CD8-positive, alpha-beta T cell (primary cell): ENCODE measurements at places on chromosomes 4 and X. TPM values are rescaled to one million over a fixed set of nuclear protein-coding genes. Genes with fewer than 3 reads are reported as not detected.

DNA sequence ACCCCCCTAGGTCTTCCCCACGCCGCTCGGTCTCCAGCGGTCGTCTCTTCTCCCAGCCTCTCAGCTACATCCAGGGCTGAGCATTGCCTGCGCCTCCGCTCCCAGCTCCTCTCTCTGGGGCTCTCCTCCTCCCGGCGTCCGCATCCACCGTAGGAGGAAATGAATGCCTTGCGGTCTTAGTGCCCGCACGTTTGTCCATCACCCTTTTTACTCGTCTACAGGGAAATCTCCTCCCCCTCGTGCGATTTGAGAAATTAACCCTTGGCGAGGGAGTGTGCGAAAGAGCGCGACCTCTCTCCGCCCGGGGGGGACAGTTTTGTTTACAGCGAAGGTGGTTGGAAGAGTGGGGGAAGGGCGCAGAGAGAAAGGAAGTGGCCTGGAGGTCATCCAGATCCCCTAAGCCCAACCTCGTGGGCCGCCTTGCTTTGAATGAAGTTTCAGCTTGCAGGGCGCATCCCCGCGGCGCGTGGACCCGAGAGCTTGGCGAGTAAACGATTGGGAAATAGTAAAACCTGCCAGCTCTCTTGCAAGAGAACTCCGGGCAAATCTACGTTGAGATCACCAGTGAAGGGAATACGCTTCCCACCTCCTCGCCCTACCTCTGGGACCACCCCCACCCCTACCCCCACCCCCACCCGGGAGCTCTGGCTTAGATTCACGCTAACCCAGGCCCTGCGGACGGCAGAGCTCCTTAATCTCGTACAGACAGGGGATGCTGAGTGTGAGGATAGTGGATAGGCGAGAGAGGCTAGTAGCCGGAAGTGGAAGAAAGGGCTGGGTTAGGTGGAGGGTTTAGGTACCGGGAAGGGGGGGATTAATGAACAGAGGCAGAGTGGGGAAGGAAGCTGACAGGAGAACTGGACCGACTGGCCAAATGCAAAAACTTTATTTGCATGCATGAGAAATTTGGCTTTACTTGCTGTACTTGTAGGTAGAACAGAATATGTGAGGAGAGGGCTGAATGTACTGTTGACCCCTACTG, at the start of gene ELOVL6:
Gene ELOVL6 (minus strand): TSS at position 181 of the 982 bp plus-strand sequence. CDS start 280 bp downstream, outside the sequence.
- no peak for DNase-seq

- no peak for DNase-seq
Measured at GRCh38 chr4:169268951-169269760, 1.6 kb downstream of the SH3RF1 start.

DNA sequence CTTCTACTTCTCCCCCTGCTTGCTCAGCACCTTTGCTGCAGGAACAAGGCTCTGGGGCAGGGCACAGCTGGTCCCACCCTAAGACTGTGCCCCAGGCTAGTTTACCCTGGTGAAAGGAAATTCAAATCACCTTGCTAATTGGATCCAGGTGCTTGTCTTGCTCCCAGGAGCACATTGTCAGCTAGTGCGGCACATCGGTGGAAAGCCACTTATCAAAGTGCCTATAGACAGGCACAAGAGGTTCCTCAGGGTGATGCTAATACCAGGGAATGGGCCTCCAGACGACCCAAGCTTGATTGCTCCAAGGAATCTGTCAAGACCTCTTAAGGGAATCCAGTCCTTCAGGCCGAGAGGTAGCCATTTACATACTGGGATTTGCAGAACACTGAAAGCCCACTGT, 64.5 kb upstream of the PRPS1 start:
- no peak for DNase-seq

The RNF4 gene
- total RNA-seq, result 130 TPM

DNA sequence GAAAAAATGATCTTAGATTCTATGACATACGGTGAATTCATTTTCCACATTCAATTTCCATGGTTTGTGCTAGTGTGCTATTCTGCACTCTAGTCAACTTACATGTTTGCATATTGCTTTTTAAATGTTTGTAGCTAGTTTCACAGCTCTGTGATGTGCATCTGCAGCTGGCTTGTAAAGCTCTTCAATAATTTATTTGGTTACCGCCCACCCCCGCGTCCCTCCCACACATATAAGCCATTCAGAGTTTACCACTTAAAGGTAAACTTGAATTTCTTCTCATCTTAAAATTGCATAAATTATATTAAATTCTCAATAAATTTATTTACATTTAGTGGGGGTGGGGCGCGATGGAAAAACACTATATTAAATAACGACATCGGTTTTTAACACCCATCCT, 291 bp upstream of the NBDY start:
- peak; percentile 41 for DNase-seq
